ENCODE measurements at places on chromosomes 16 and 17.

DNA sequence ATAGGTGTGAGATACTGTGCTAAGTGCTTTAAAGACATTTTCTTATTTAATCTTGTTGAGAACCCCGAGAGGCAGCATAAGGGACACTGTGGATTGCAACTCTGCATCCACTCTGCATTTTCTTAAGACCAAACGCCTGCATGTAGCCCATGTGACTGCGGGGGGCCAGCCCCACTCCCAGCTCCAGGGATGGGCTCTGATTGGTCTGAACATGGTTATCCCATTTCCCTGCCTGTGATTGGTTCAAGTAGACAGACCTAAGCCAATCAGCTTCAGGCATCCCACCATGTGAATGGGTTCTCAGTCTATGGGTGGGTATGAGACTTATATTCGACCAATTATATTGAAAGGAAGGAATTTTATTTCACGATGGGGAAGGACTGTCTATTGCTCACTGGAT is 33.2 kb upstream of the USP7 start:
- no peak overlapping the region for H3K27ac ChIP-seq
- H3K4me3 ChIP-seq, result no peak overlapping the region
- H3K36me3 ChIP-seq, result no peaks in the 10 kb centered on the region
- no peaks in the 10 kb centered on the region for H3K4me1 ChIP-seq
- DNase-seq, result no peak
- H3K27me3 ChIP-seq, result no peaks in the 10 kb centered on the region

DNA sequence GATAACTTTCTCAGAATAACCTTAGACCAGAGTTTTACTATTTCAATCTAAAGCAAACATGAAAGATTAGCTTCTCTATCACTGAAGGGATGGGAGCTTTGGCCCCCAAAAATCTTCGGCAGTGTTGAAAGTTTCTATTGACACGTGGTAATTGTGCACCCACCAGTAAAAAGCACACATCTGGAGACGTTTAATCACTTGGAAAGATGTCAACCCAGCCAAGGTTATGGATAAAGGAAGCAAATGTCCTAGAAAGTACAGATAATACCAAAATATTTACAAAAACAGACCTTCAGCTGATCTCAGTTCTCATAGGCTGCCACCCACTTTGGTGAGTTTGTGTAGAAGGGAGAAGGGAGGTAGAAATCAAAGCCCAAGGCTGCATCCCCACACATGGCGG is 5.3 kb downstream of the MYCBPAP start:
- DNase-seq, result no peak
- H3K27ac ChIP-seq, result no peak overlapping the region
- H3K4me1 ChIP-seq, result peaks cover 11% of the 10 kb centered on the region
- no peak overlapping the region for H3K4me3 ChIP-seq

- H3K27me3 ChIP-seq, result no peaks in the 10 kb centered on the region
- DNase-seq, result no peak
- H3K4me1 ChIP-seq, result no peaks in the 10 kb centered on the region
These were observed 70.4 kb downstream of the RPH3AL start for GRCh38 chr17:282000-282911.

DNA sequence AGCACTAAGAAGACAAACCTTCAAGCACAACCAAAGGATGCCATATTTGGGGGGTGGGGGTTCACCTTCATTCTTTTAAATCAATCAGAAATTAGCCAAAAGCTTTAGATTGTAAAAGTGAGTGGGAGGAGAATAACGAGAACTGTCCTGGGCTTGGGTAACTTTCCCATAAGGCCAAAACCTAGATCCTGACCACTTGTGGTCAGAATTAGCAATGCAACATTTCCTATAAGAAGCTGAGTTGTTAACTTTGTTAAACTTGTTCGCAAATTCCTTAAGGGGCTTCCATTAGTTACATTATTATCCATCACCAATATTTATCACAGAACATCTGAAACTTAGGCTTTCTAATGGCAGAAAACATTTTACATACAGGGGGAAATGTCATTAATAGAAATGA is 25.1 kb downstream of the STAT5B start:
- H3K27ac ChIP-seq, result no peak overlapping the region
- H3K36me3 ChIP-seq, result no peaks in the 10 kb centered on the region
- peaks cover 10% of the 10 kb centered on the region for H3K4me1 ChIP-seq
- no peak for DNase-seq
- H3K4me3 ChIP-seq, result no peak overlapping the region

- H3K36me3 ChIP-seq, result no peaks in the 10 kb centered on the region
- H3K27me3 ChIP-seq, result peaks cover 19% of the 10 kb centered on the region
- H3K4me3 ChIP-seq, result peak overlapping the region; percentile 98
- DNase-seq, result no peak
- H3K4me1 ChIP-seq, result peaks cover 23% of the 10 kb centered on the region
- H3K27ac ChIP-seq, result no peak overlapping the region
These were observed 1.6 kb downstream of the ACTG1 start for GRCh38 chr17:81510785-81511553.

DNA sequence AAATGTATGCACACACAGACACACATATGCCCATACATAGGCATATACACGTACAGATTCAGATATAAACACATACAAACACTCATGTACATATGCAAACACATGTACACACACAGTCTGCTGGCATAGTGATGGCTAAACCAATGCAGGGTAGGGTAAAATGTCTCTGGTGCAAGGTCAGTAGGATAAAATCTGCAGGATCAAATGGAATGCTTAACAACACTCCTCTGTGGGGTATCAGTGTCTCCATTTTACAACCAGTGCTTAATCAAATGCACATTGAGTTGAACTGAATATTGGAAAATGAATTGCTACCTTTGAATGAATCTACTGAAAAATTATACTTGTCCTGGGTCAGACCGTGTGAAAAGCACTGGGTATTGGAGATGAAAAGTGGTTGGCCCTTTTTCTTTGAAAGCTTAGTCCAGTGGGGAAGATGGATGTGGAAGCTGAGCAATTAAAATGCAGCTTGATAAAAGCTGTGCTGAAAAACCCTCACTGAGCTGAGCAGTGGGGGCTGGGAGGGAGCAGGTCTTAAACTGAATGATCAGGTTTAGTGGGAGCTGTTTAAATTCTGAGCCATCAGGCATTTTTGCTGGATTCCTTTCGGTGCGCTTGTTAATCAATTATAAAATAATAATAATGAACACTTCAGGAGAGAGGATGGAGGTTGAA is 314.7 kb downstream of the HAPSTR1 start:
- no peaks in the 10 kb centered on the region for H3K36me3 ChIP-seq
- DNase-seq, result no peak
- H3K27me3 ChIP-seq, result no peaks in the 10 kb centered on the region
- peaks cover 15% of the 10 kb centered on the region for H3K4me1 ChIP-seq
- no peak overlapping the region for H3K27ac ChIP-seq

GRCh38 chr17:68697850-68698361 is 96.7 kb upstream of the FAM20A start:
- DNase-seq, result no peak
- H3K4me3 ChIP-seq, result no peak overlapping the region
- H3K4me1 ChIP-seq, result no peaks in the 10 kb centered on the region
- H3K27ac ChIP-seq, result no peak overlapping the region

GRCh38 chr16:16027728-16028310 is 78.4 kb downstream of the ABCC1 start:
- peaks cover 28% of the 10 kb centered on the region for H3K4me1 ChIP-seq
- H3K27me3 ChIP-seq, result no peaks in the 10 kb centered on the region
- H3K27ac ChIP-seq, result peak overlapping the region; percentile 10
- H3K36me3 ChIP-seq, result no peaks in the 10 kb centered on the region
- no peak overlapping the region for H3K4me3 ChIP-seq
- peak; percentile 79 for DNase-seq

GRCh38 chr16:11781773-11782172 is 15.3 kb downstream of the ZC3H7A start:
- no peak overlapping the region for H3K4me3 ChIP-seq
- DNase-seq, result no peak
- no peaks in the 10 kb centered on the region for H3K4me1 ChIP-seq
- H3K36me3 ChIP-seq, result peaks cover 6% of the 10 kb centered on the region
- peak overlapping the region; percentile 42 for H3K27ac ChIP-seq

GRCh38 chr16:87366288-87366687 is 17.3 kb downstream of the FBXO31 start:
- H3K4me1 ChIP-seq, result peaks cover 18% of the 10 kb centered on the region
- no peak for DNase-seq
- no peak overlapping the region for H3K4me3 ChIP-seq
- H3K36me3 ChIP-seq, result no peaks in the 10 kb centered on the region
- H3K27ac ChIP-seq, result no peak overlapping the region
- no peaks in the 10 kb centered on the region for H3K27me3 ChIP-seq

DNA sequence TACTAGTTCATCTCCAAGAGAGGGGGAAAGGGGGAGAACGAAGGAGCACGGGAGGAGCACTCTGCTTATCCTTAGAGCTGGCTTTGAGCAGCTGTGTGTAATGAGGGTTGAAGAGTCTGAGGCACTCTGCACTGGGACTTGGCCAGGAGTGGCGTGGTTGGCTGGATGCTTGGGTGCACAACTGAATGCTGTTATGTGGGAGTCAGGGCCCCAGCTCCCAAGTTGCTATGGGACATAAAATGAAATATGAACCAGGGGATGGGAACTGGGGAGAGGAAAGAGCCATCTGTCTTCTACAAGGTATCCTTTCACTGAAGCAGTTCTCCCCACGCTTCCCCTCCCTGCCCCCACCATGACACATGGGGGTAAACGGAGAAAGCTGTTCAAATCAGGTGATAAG is 105.9 kb upstream of the ANKFN1 start:
- H3K36me3 ChIP-seq, result no peaks in the 10 kb centered on the region
- no peak overlapping the region for H3K4me3 ChIP-seq
- peaks cover 19% of the 10 kb centered on the region for H3K4me1 ChIP-seq
- DNase-seq, result no peak
- H3K27me3 ChIP-seq, result no peaks in the 10 kb centered on the region

GRCh38 chr16:87166934-87167333 is 150.3 kb downstream of the C16orf95 start:
- H3K4me3 ChIP-seq, result no peak overlapping the region
- no peaks in the 10 kb centered on the region for H3K4me1 ChIP-seq
- no peak overlapping the region for H3K27ac ChIP-seq
- H3K36me3 ChIP-seq, result no peaks in the 10 kb centered on the region

DNA sequence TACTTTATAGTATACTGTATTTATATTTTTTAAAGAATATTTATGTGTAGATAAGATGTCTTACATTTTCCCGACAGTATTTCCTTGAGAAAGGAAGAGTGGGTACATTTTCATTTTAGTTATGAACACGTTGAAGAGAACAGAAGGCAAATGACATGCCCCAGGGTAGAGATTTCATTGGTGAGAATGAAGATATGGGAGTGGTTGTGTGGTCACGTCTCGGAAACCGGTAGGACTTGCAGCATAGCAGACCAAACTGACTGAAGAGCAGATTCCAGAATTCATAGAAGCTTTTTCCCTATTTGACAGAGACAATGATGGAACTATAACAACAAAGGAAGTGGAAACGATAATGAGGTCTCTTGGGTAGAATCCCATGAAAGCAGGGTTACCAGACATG is 71.7 kb downstream of the KCNJ2 start:
- no peak overlapping the region for H3K27ac ChIP-seq
- H3K4me3 ChIP-seq, result no peak overlapping the region
- no peaks in the 10 kb centered on the region for H3K27me3 ChIP-seq
- no peaks in the 10 kb centered on the region for H3K4me1 ChIP-seq
- no peak for DNase-seq

DNA sequence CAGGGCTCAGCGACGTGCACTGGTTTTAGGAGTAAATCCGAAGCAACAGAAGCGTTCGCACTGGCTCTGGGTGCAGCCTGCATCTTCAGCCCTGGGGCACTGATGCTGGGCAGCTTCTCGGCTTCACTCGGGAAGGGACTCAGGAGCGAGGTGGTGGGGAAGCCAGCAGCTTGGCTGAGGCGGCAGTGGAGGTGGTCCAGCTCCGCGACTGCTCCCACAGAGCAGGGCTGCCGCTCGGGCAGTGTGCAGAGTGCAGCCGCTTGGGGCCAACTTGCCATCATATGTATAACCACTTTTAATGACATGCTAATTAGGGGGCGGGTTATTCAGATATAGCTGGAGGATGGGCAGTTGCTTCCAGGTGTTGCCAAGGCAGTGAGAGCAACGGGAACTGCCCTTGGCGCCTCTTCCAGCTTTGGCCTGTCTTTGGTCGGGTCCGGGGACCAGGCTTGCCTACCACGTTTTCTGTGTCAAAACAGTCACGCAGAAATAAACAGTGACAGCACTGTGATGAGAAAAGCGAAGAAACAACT is 26.7 kb downstream of the METRNL start:
- no peaks in the 10 kb centered on the region for H3K27me3 ChIP-seq
- no peaks in the 10 kb centered on the region for H3K36me3 ChIP-seq
- H3K27ac ChIP-seq, result no peak overlapping the region
- DNase-seq, result no peak
- no peak overlapping the region for H3K4me3 ChIP-seq
- no peaks in the 10 kb centered on the region for H3K4me1 ChIP-seq

- H3K27me3 ChIP-seq, result no peaks in the 10 kb centered on the region
- no peak for DNase-seq
- H3K36me3 ChIP-seq, result no peaks in the 10 kb centered on the region
- no peak overlapping the region for H3K4me3 ChIP-seq
These were observed 32.7 kb downstream of the RHBDL3 start for GRCh38 chr17:32298298-32298697.

Measured in neural progenitor cell (in vitro differentiated cells).